H9 (cell line): ENCODE measurements at places on chromosomes 6 and 20. TPM values are rescaled to one million over a fixed set of nuclear protein-coding genes. Genes with fewer than 3 reads are reported as not detected.
A peak's percentile ranks its signal among the peaks of the same experiment; 100 is the strongest.

GRCh38 chr6:137754366-137754765 is 112.7 kb upstream of the TNFAIP3 start:
- DNase-seq: no peak

GRCh38 chr6:163712981-163713380 is 298.5 kb downstream of the QKI start:
- DNase-seq: no peak

The TTLL9 gene
- 0.13 and 0.20 TPM in 2 replicates for total RNA-seq

The NANP gene
- total RNA-seq: 7.0 and 7.1 TPM in 2 replicates

The SYNCRIP gene
- total RNA-seq: 189 and 199 TPM in 2 replicates

The FAM209B gene
- total RNA-seq: 0.33 and 0.92 TPM in 2 replicates

The COL19A1 gene
- total RNA-seq: not detected in 2 replicates

- no peak for DNase-seq
These were observed 33.3 kb upstream of the SLC22A16 start for GRCh38 chr6:110509617-110510241.

The HLA-DPA1 gene
- total RNA-seq: 2.6 and 4.0 TPM in 2 replicates

- peak; percentile 59 for DNase-seq
These were observed 11.2 kb downstream of the TFAP2D start for GRCh38 chr6:50724381-50725124.

DNA sequence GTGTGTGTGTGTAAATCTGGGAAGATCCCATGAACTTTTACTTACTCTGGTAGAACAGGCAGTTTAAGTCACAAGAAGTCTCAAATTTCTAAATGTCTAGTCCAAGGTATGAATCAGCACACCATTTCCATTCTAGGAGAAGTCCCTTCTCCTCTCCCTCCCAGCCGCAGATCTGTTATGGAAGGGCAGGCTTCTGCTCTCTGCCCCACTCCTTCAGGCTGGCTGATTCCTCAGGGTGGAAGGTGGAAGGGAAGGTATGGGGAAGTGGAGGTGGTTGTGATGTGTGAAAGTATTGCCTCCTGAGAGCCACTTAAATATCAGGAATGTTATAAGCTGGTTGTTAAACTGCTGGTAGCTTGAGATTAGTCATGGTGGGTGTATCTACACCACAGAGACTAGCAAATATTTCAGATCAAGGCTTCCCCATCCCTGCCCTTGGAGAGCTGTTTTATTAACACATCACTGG is 44.5 kb upstream of the LAMA4 start:
- DNase-seq: no peak

The IL20RA gene
- 0.55 and 0.74 TPM in 2 replicates for total RNA-seq

DNA sequence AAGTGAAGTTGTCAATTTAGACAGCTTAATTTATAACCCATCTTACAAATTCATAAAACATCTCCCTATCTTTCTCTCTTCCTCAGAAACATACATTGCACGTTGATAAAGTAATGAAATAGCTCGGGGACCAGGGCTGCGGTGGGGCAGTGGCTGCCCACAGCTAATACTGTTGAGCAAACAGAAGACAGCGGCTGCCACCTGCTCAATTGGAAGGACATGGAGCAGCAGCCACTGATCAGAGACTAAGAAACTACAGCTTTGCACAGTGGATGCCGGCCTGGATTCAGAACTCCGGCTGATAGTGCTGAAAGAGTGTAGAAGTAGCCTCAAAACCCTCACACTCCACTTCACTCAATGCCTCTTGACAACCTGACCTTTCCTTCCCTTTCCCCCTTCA is 157.9 kb upstream of the PDE10A start:
- no peak for DNase-seq

The RCAN2 gene
- 3.0 TPM in 2 replicates for total RNA-seq

DNA sequence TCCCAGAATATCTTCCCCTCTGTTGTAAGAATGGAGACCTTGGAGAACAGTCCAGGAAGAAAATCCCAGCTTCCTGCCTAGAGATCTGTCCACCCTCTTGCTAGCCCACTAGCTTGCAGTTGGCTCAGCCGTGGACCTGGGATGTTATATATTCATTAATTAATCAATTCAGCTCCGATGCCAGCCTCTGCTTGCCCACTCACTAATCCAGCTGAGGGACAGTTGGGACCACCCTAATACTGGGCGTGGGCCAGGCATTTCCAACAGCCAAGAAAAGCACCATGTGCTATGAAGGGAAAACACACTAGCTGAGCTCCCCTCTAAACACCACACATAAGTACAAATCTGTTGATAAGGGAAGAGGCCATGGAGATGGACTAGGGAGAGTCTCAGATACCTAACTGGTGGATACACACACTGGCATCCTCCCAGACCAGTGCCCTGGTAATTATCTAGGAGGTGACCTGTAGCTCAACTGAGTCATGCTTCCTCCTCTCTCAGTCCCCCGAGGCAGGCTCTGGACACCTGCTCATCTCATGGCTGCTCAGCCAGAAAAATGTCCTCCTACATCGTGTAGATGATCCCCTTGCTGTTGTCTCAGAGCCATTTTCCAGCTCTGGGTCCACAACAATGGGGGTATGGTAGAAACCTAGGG is 78.9 kb downstream of the ANKRD60 start:
- no peak for DNase-seq

The LHFPL5 gene
- total RNA-seq: not detected in 2 replicates

DNA sequence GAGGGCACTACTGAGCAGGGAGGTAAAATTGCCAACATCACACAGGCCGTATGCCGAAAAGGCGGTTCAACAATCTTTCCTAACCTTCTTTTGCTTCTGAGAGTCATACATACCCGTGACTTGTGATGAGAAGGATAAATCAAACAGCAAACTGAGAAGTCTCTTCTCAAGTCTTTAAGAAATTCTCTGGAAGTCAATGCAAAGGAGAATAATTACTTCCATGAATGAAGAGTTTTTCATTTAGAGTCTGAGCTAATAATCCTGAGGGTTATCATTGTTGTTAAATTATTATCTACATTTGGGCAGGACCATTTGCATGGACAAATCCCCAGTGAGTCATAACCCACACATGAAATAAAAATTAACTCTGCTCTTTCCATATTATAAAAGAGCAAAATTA is 22.4 kb upstream of the ILRUN start:
- DNase-seq: no peak

The RIMS4 gene
- total RNA-seq: 15.5 and 16.3 TPM in 2 replicates

The KHDRBS2 gene
- total RNA-seq: 2.7 and 3.0 TPM in 2 replicates

The TPMT gene
- total RNA-seq: 13.0 and 13.3 TPM in 2 replicates

The BPIFB1 gene
- total RNA-seq: not detected in 2 replicates

GRCh38 chr6:134339216-134339615 is 21.3 kb upstream of the SGK1 start:
- DNase-seq: no peak

DNA sequence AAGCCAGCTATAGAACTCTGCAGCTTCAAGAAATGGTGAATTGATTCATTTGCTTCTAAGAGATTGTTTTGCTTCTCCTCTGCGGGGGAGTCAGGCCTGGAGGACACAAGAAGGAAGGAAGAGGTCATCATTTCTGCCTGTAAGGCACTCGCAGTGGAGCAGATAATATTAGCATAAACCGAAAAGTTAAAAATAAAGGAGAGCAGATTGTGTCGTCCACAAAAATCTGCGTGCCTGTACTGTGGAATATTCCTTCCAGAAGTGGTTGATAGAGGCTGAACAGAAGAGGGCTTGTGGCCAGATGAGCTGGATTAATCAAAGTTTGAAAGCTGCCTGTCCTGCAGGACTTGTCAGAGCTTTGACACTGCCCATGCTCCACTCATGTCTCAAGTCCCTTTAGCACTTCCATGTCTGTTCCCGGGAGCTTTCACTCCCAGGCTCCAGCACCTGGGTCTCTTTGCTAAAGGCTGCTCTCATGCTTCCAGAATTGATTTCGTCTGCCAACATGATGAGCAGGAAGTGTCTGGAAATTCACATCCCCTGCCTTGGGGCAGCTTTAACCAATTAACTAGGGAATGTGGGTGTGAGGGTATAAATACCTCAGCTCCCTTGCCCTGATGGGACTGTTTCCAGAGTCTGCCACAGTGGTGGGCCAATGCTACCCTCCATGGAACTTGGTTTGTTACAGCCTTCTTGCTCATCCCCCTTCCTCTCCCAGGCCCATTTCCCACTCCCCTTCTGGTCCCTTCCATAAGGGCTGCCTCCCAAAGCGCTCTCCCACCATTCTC is 65.1 kb upstream of the STX16 start:
- no peak for DNase-seq

The FBXL4 gene
- total RNA-seq: 5.1 and 5.3 TPM in 2 replicates

GRCh38 chr6:144162977-144163376 is 12.7 kb downstream of the STX11 start:
- DNase-seq: no peak

- DNase-seq: no peak
These were observed 133.4 kb upstream of the KCNG1 start for GRCh38 chr20:51156041-51156982.

GRCh38 chr6:161354956-161355355 is 81.1 kb upstream of the AGPAT4 start:
- no peak for DNase-seq

GRCh38 chr6:88899569-88900316 is 63.7 kb downstream of the RNGTT start:
- no peak for DNase-seq

- DNase-seq: no peak
These were observed 181.6 kb downstream of the CDH26 start for GRCh38 chr20:60139663-60140446.

DNA sequence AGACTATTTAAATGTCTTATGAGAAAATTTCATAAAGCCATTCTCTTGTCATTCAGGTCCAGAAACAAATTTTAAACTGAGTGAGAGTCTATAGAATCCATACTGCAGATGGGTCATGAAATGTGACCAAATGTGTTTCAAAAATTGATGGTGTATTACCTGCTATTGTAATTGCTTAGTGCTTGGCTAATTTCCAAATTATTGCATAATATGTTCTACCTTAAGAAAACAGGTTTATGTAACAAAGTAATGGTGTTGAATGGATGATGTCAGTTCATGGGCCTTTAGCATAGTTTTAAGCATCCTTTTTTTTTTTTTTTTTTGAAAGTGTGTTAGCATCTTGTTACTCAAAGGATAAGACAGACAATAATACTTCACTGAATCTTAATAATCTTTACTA is 5.0 kb downstream of the MARCKS start:
- DNase-seq: no peak

GRCh38 chr6:148465670-148466069 is 123.0 kb downstream of the SASH1 start:
- no peak for DNase-seq

The LY6G5C gene
- total RNA-seq: 1.8 and 2.2 TPM in 2 replicates

DNA sequence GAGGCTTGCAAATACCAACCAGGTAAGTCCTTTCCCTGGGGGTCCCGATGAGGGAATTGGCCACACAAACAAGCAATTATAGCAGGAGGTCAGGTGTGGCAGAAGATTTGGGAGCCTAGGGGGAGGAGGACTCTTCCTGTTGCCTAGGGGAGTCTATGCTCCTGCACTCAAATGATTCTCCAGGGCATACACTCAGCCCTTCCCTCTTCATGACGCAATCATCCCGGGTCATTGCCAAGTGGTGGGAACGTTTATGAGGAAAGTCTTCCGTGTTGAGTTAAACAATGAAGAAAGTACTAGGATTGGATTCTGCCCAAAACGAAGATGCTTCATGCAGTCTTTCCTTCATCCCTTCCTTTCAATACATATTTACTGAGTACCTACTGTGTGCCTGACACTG is 186.5 kb upstream of the TSHZ2 start:
- no peak for DNase-seq

The RBBP9 gene
- 12.0 TPM in 2 replicates for total RNA-seq

The RBPJL gene
- 0.28 TPM in 1 of 2 replicates, not detected in the other for total RNA-seq

The POM121L2 gene
- total RNA-seq: not detected in 2 replicates

- no peak for DNase-seq
These were observed 190.8 kb downstream of the TBC1D32 start for GRCh38 chr6:121143476-121143875.

DNA sequence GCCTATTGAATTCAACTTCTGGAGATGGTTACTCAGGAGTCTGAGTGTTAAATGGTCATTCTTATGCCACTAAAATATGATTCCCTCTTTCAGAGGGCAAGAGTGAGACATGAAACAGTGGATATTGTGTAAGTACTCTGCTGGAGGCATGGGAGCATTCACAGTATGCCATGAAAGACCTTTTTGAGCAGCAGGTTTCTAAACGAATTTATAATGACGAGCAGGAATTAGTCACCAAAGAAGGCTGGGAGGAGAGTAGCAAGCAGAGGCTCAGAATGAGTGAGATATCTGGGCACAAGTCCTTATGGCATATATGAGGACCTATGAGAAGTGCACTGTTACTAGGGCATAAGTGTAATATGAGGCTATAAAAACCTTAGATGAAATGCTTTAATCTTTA is 10.9 kb upstream of the MYB start:
- no peak for DNase-seq

DNA sequence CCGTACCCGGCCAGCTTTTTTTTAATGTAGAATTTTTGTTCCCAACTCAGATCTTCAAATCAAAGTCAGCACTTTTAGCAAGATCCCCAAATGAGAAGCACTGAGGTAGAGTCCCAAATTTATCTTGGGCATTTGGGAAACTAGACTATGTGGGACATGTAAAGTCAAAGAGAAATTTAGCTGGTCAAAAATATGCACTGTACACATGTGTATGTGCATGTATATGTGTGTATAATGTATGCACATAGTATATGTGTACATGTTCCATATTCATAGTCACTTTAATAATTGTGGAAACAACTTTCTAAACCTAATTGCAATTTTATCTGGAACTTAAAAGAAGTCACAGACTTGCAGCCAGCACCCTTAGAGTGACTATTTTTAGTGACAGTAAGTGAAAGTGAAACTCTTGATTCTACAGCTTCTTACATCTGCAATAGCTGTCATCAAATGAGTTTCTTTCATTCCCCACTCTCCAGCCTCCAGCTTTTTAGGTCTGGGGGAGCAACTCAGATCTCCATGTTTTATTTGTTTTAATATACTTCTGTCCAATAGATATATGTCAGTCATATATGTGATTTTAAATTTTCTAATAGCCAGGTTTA is 53.6 kb downstream of the CDC40 start:
- DNase-seq: no peak

The PEX3 gene
- total RNA-seq: 15.4 and 17.9 TPM in 2 replicates
